ENCODE measurements at places on chromosomes 3 and 15.
A peak's percentile ranks its signal among the peaks of the same experiment; 100 is the strongest.

GRCh38 chr3:64318001-64318400, 92.7 kb upstream of the PRICKLE2 start:
- no peak for DNase-seq

DNA sequence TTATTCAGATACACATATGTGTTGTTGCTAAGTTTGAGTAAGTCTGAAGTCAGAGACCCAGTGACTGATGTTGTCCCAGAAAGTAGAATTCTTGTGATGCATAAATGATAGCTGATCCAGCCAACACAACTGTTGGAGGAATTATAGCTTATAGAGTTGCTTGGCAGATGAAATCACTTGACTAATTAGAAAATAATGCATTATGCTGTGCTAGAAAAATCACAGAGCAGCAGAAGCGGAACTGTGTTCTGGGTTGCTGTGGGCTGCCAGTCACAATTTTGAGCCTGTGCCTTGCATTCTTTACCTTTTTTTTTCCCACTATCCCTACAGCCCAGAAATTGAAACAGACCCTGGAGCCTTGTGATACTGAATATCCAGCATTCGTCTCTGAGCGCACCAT, 90.0 kb upstream of the LRTM1 start:
- DNase-seq: no peak

GRCh38 chr3:71509066-71509465, 74.5 kb downstream of the FOXP1 start:
- no peak for DNase-seq

- DNase-seq: no peak
Observed at GRCh38 chr15:27514526-27514925, 543.5 kb downstream of the GABRG3 start.

DNA sequence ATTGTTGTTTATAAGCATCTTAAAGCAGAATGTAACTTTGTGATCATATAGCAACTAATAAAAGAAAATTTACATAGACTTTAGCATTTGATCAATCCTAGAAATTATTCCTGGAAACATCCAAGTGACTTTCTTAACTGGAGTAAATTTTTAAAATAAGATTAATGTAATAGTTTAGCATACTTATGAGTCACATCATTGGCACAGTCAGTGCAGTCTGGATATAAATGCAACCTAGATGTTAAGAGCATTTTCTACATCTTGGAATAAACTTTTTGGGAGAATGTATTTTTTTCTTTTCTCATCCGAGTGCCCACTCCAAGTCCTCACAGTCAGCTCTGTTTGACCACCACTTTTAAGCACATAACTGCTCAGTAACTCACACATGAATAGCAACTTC, 324.6 kb upstream of the PLSCR5 start:
- no peak for DNase-seq

GRCh38 chr15:48360841-48361240, 29.6 kb downstream of the DUT start:
- no peak for DNase-seq

- DNase-seq: no peak
Observed at GRCh38 chr15:92383519-92384324, 10.0 kb upstream of the ST8SIA2 start.

- DNase-seq: no peak
Observed at GRCh38 chr3:101259485-101260341, 60.7 kb downstream of the IMPG2 start.

DNA sequence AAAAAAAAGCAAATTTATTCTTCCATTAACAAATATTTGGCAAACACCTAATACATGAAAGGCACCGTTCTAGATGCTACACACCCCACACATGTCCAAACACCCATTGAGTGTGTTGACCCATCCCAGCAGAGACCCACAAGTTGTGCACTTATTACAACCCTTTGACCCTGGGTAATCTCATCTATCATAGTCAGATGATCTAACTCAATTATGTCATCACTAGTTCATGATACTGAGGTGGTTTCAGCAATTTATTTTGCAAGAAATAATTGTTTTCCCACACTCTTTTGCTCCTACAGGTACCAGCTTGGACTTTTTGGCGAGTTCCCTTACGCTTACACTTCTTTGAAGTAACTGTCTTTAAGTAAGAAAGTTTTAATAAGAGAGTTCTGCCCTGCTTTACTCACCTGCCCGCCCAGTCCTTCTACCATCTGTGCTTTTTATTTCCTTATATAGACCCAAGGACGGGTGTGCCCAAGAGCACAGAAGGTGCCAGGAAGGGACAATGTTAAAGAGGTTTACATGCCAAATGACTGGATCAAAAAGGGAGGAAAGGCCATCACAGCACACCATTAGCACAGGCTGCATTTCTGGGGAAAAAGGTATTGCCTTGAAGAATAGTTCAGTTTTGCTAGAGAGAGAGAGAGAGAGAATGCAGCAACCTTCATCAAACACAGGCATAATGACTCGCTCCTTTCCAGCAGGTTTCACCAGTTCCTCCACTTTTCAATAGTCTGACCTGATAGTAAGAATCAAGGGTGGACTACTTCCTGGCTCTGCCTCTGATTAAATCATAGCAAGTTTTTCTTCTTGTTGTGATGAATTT, 54.5 kb upstream of the ATP11B start:
- no peak for DNase-seq

GRCh38 chr3:119257654-119258410, 17.2 kb upstream of the B4GALT4 start:
- no peak for DNase-seq

- no peak for DNase-seq
Observed at GRCh38 chr3:167862104-167862730, 126.7 kb downstream of the SERPINI1 start.

- no peak for DNase-seq
Observed at GRCh38 chr3:76788206-76788605, 251.7 kb upstream of the ROBO2 start.

DNA sequence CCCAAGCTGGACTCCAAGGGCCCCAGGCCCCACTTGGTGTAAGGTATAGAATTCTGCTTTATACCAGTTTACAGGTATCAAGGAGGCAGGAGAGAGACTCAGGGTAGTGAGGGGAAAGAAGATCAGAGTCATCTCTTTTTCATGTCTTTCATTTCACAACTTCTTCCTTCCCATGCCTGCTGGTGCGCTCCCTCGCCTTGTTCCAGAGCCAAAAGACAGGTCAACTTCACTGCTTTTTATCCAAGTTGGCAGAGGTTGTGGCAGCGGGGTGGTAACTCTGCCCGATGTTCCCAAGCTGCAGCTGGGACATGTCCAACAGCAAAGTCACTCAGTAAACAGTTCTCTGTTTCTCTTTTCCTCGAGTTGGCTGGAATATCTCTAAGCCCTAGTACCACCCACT, 86.3 kb upstream of the TCF12 start:
- DNase-seq: peak; percentile 17
